ENCODE measurements at places on chromosomes 4 and X. TPM values are rescaled to one million over a fixed set of nuclear protein-coding genes. Genes with fewer than 3 reads are reported as not detected.
A peak's percentile ranks its signal among the peaks of the same experiment; 100 is the strongest.

The TMPRSS11D gene
- polyA plus RNA-seq, result not detected

DNA sequence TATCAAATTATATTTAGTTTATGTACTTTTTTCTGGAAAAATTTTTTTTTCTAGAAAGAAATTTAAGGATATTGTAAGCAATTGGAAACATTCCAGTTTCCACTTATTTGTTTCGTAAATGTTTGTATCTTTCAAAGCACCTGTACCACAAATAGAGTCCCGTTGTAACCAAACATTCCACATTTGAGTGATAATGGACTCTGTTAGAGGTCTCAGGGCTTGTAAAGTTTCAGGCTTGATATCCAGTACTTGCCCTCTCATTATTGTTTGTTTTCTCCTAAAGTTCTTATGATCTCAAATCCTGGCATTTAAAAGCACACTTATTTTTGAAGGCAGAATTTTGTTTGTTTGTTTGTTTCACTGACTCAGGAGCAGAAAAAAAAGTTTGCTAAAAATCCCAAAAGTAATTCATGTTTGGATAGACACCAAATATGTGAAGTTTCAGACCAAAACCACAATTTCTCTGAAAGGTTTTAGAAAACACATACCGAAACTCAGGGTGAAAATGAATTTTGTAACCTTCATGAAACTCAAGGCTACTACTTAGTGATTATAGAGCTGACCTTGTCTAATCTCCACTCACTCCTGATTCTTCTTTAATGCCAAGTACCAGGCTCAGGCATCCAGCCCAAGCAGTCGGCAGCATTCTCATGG lies 5.7 kb upstream of the TMEM192 start:
- no peak for DNase-seq

The RAB41 gene
- not detected for polyA plus RNA-seq

- peak; percentile 83 for DNase-seq
Observed at GRCh38 chr4:4677556-4678522, 136.0 kb upstream of the STX18 start.

GRCh38 chr4:10456595-10457254 lies 501 bp downstream of the ZNF518B start:
- peak; percentile 80 for DNase-seq

The COQ2 gene
- polyA plus RNA-seq, result 20.1 TPM

The CDKL5 gene
- polyA plus RNA-seq, result 1.8 TPM

- no peak for DNase-seq
Observed at GRCh38 chr4:113593400-113594230, 167.9 kb downstream of the CAMK2D start.

The ADH1B gene
- polyA plus RNA-seq, result 0.15 TPM

DNA sequence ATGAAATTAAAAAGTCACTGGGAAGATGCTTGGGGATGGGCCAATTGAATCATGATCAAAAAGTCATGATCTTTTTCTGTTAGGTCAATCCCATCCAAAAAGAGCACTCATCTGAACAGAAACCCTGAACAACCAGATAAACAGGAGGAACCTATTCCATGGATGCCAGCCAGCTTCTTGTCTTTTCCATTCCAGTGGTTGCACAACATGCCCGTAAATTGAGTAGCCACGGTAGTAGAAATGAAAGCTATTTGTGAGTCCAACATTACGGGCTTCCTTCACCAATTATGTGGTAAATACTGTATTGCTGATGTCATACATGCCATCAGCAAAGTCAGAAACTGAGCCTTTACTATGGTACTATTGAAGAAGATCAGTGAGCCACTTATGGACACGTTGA lies 982.4 kb upstream of the HS3ST1 start:
- no peak for DNase-seq

DNA sequence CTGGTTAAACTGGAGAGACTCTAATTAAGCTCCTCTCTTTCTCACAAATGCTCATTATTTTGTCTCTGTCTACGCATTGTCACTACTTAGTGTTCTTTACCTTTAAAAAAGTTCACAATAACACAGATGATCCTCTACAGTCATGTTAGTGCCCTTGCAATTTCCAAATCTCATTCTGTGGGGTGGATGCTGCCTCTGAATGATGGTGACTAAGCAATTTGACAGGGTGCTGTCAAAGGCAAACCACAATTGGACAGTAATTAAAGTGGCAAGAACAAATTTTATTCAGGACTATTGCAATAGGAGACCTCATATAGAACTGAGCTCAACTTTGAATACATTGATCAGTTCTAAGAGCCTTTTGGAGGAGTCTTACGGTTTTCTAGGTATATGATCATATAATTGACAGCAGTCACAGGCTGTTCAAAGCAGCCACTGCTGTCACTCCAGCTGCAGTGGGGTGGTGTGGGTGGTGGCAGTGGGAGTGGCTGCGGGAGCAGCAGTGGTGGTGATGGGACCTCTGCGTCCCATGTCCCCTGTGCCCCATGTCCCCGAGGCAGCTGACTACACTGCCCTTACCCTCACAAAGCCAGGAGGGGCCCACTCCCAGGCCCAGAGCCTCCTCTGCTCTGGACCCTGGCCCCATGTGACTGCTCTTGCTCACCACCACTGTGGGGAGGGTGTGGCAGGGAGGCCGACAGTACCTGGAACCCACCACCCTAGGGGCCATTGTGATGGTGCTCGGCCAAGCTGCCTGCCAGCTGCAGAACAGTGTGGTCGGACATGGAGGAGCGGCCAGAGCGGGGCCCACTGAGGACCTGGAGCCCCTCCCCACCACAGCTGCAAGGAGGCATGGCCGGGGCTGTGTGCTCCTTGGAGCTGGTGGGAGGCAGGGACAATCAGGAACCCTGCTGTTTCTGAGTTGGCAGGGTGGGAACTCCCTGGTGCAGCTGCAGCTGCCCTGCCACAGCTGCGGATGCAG lies 30.4 kb upstream of the PAGE1 start:
- DNase-seq, result no peak

GRCh38 chr4:89295415-89295927 lies 12.1 kb downstream of the GPRIN3 start:
- DNase-seq, result no peak

DNA sequence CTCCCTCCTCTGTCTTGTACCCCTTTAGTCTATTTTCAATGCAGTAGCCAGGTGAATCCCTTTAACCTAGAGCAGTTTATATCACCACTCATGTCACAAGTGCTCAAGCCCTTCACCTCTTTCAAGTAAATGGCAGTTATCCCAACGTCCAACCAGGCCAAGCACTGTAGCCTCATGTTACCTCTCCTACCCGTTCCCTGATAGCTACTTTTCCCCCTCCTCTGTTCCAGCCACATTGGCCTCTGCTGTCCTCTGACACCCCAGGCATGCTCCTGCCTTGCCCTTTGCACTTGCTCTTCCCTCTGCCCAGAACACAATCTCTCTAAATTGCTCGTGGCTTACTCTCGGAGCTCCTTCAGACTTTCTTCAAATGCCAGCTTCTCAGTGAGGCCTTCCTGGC lies 15.2 kb downstream of the GUCY1B1 start:
- DNase-seq, result no peak

GRCh38 chr4:109149836-109150235 lies 152.6 kb downstream of the COL25A1 start:
- DNase-seq, result no peak

- no peak for DNase-seq
Observed at GRCh38 chrX:38216642-38217041, 4.0 kb downstream of the SRPX start.

- DNase-seq, result peak; percentile 62
Observed at GRCh38 chr4:55444827-55445226, 49.1 kb downstream of the TMEM165 start.

DNA sequence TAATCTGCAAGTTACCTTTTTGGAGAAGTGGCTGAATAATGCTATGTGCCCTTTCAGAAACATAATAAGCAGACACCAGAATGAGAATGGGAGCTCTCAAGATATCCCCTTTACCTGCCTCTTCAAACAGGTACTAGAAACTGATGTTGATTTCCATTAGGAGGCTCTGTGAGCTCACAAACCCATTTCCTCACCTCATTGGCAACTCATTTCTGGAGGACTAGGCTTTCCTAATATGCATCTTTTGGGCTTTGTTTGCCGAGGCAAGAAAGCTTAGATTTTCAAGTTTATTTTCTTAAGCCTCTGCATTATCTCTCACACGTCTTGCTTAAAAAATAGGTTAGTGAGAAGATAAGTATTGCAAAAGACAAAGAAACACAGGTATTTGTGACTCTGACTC lies 313.1 kb upstream of the IRS4 start:
- DNase-seq, result no peak

GRCh38 chrX:1657367-1658070 lies 42.7 kb downstream of the ASMT start:
- peak; percentile 51 for DNase-seq

GRCh38 chrX:1397441-1398270 lies 5.7 kb upstream of the SLC25A6 start:
- no peak for DNase-seq

- peak; percentile 64 for DNase-seq
Observed at GRCh38 chr4:186067757-186068385, 1.1 kb upstream of the TLR3 start.

- DNase-seq, result peak; percentile 90
Observed at GRCh38 chr4:137677863-137678262, 145.6 kb upstream of the PCDH18 start.

The STK32B gene
- 4.9 TPM for polyA plus RNA-seq

GRCh38 chr4:51853027-51853682 lies 10.2 kb downstream of the DCUN1D4 start:
- peak; percentile 38 for DNase-seq

DNA sequence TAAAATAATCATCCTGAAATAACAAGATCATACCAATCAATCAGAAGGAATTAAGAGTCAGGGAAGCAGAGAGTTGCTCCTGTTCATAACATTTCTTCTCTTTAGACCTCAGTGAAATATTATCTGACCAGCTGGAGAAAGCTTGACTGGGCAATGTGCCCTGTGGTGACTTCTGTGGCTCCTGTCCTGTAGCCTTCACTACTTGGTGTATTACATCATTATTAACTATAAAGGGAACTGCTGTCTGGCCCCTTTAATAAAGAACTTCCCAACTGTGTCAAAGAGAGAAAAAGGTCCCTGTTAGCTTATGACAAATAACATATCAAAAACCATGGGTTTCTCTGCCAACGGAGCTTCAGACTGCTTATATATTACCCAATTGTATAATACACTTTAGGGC lies 18.0 kb downstream of the OPHN1 start:
- DNase-seq, result peak; percentile 32

The SHROOM4 gene
- 0.55 TPM for polyA plus RNA-seq

The SPANXA2 gene
- not detected for polyA plus RNA-seq

DNA sequence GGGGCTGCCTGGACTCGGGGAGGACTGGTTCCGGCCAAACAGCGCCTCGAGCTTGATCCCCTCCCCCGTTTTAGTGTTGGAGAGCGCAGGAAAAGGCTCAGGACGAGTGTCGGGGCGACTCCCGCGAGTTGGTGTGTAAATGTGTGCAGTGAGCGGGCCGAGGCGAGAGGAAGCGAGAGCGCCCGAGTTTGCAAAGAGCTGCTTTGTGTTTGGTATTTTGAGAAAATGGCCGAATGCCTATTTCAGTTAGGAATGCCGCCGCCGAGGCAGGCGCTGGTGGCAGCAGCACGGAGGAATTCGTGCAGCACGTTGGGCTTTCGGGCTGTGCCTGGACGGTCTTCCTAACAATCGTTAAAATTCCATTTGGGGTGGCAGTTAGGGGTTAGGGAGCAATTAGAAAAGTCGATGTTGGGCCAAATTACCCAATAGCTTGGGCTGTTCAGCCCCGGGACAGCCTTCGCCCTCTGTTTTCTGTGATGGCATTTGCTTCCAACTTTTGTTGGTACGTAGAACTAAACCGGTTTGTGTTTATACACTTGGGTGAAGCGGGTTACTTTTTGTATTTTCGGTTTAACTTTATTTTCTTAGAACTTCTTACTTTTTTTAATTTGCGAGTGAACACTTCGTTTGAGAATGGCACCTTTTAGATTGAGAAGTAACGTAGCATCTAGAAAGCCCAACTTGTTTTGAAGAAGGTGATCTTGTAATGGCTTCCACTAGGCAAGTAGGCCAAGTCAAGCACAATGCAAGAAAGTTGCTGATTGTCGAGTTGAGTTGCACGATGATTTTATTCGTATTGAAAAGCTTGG lies 1.6 kb downstream of the REST start:
- peak; percentile 84 for DNase-seq

The ASB9 gene
- not detected for polyA plus RNA-seq

The TMEM35A gene
- 0.37 TPM for polyA plus RNA-seq

GRCh38 chrX:129706400-129707072 lies 32.2 kb upstream of the XPNPEP2 start:
- DNase-seq, result no peak

DNA sequence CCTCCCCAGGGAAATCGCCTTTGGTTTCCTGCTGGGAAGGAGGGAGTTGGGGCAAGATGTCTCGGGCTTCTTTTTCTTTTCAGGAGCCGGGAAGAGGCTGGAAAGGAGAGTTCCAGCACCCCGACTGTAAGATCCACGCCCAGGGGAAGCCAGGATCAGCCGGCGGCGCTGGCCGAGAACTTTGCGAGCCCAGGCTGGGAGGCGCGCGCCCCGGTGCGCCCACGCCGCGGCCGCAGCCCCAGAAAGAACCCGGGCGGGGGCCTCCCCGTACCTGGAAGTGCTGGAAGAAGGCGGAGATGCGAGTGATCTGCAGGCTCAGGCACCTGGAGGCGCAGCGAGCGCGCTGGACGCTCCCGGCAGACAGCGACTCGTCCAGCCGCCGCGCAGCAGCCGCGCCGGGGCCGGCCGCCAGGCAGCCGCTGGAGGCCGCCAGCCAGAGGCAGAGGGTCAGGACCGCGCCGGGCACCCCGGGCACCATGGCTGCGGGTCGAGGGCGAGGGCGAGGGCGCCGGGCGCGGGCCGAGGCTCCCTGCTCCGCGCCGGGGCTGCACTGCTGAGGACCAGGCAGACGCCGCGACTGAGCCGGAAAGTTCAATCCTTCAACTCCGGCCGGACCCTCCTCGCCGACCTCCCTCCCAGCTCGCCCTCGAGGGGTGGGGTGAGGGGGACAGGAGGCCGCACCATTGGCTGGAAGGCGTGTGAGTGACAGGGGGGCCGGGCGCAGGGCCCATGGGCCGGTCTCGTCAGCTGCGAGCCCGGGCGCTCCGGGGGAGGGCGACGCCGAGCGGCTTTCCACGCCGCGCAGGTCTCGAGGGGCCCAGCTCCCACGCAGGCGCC lies at the start of gene ANOS1:
Gene ANOS1 (minus strand): TSS at position 579 of the 837 bp plus-strand sequence. CDS start 101 bp downstream, at position 478.
- peak; percentile 16 for DNase-seq

The FGFBP2 gene
- polyA plus RNA-seq, result not detected

The XKRX gene
- polyA plus RNA-seq, result not detected

- no peak for DNase-seq
Observed at GRCh38 chr4:75561789-75562188, 5.9 kb downstream of the ODAPH start.

DNA sequence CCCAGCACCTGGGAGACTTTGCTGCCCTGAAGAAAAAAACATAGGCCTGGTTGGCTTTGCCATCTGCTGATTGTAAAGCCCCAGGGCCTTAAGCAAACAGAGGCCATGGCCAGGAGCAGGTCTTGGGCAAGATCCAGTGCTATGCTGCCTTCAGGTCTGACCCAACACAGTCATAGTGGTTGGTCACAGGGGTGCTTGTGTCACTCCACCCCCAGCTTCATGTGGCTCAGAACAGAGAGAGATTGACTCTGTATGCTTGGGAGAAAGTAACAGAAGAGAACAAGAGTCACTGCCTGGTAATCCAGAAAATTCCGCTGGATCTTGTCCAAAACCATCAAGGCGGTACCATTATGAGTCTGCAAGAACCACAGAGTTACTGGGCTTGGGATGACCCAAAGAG lies 24.4 kb upstream of the SMARCA5 start:
- DNase-seq, result peak; percentile 59

- DNase-seq, result no peak
Observed at GRCh38 chr4:7680731-7681130, 246.0 kb upstream of the PSAPL1 start.

Measured in GM23248 (cell line).